ENCODE measurements at places on chromosomes 2 and 18.

GRCh38 chr2:33500177-33500576 is 23.7 kb downstream of the RASGRP3 start:
- no peak for DNase-seq

- DNase-seq, result no peak
Observed at GRCh38 chr2:197131558-197131855, 179.1 kb downstream of the ANKRD44 start.

GRCh38 chr18:44713435-44713834 is 32.7 kb downstream of the SETBP1 start:
- no peak for DNase-seq

GRCh38 chr2:199471443-199472057 is 13.8 kb upstream of the SATB2 start:
- DNase-seq, result no peak

DNA sequence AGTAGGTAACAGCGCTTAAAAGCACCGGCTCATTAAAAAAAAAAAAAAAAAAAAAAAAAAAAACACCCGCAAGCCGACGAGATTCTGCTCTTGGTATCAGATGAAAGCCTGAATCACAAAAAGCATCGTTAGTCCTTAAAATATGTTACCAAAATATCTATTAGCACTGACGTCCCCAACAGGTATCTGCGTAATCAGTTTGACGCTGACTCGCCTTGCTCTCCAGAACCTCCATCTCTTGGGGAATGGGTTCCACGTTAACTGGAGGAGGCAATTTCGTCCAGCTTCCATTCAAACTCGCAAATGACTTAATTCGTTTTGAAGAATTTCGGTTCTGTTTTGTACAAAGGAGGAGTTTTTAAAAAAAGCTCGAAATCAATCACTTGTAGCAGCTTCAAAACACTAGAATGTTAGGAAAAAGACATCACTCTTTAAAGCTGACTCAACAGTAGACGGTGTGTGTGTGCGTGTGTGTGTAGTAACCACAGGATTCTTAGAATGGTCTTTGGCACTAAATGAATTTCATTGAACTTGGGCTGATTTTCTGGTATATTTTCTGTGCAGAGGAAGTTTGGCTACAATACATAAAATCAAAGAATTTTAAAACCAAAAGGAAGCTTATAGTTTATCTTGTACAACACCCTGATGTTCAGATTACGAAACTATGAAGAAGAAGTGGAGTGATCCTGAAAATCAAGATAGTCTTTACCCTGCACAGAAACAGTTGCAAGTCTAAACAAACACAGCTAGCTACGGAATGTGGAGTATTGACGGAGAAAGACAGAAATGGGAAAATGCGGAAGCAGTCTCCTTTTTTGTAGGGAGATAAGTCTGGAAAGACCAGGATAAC is 1.1 kb upstream of the PGAP1 start:
- no peak for DNase-seq

DNA sequence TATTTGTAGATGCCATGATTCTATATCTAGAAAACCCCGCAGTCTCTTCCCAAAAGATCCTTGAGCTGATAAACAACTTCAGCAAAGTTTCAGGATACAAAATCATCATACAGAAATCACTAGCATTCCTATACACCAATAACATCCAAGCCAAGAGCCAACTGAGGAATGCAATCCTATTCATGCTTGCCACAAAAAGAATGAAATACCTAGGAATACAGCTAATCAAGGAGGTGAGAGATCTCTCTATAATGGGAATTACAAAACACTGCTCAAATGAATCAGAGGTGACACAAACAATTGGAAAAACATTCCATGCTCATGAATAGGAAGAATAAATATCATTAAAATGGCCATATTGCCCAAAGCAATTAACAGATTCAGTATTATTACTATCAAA is 551.4 kb upstream of the SLC39A10 start:
- no peak for DNase-seq

- no peak for DNase-seq
Observed at GRCh38 chr2:217331523-217332416, 471.9 kb upstream of the TNP1 start.

DNA sequence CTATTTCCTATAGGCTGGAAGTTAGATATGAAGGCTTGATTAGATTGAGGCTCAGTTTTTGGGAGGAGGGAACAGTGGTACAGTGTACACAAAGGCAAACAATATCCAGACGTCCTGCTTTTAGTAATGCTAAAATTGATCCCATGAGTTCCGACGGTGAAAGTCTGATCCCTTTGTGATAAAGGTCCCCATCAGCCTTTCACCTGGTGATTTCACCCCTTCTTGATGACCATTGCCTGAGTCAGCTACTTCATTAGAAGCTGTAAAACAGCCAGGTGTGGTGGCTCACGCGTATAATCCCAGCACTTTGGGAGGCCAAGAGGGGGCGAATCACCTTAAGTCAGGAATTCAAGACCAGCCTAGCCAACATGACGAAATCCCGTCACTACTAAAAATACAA is 29.7 kb downstream of the TWSG1 start:
- DNase-seq, result no peak

GRCh38 chr18:49082714-49083688 is 132.2 kb upstream of the SMAD7 start:
- DNase-seq, result no peak

GRCh38 chr2:18049325-18049724 is 170.9 kb downstream of the KCNS3 start:
- DNase-seq, result no peak

DNA sequence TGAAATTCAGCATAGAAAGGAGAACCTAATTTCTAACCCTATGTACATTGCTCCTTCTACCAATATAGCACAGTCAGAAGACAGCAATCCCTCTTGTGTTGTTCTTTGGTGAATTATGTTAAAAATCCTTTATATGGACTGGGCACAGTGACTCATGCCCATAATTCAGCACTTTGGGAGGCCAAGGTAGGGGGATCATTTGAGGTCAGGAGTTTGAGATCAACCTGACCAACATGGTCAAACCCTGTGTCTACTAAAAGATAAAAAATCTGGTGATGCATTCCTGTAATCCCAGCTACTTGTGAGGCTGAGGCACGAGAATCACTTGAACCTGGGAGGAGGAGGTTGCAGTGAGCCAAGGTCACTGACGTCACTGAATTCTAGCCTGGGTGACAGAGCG is 195.6 kb downstream of the TMX3 start:
- no peak for DNase-seq

- DNase-seq, result no peak
Observed at GRCh38 chr2:118223992-118224894, 136.0 kb downstream of the INSIG2 start.

DNA sequence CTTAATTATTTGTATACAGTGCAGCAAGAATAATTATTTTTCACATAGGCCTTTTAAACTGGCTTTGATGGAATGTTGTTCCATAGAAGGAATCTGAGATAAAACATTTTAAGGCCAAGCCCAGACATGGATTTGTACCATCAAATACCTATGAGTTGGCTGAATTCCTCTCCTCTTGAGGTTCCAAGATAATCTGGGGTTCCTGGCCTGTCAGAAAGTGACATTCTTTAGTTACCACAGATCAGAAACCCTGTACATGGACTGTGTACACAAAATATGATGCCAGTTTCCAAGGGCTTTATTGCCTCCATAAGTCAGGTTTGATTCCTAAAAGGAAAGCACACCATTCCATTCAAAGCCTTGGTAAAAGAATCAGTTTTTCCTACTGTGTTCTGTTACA is 1256.7 kb upstream of the NRXN1 start:
- DNase-seq, result no peak

Data from coronary artery (tissue), 2 donors.